ENCODE measurements at places on chromosomes 6 and 20.

DNA sequence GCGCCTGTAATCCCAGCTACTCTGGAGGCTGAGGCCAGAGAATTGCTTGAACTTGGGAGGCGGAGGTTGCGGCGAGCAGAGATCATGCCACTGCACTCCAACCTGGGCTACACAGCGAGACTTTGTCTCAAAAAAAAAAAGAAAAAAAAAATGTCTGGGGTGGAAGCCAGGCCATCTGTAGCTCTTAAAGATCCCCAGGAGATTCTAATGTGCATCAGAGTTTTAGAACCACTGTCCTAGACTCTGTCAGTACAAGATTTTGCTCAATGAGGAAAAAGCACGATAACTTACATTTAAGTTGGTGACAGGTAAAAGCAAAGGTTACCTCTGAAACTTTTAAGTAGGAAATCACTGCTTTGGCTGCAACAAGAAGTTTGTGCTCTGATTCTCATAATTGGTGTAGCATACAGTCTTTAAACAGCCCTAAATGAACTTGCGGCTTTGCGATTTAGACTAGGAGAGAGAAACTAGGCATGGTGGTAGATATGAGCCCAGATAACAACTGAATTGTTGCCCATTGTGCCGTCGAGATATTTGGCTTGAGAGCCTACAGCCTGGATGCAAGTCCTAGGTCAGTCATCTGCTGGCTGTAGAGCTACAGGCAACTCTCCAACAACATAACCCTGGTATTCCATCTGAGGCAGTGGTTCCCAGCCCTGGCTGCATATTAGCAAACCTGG, 67.2 kb downstream of the BACH2 start:
- DNase-seq, result no peak

- no peak for DNase-seq
Observed at GRCh38 chr6:148146717-148147462, 195.7 kb upstream of the SASH1 start.

DNA sequence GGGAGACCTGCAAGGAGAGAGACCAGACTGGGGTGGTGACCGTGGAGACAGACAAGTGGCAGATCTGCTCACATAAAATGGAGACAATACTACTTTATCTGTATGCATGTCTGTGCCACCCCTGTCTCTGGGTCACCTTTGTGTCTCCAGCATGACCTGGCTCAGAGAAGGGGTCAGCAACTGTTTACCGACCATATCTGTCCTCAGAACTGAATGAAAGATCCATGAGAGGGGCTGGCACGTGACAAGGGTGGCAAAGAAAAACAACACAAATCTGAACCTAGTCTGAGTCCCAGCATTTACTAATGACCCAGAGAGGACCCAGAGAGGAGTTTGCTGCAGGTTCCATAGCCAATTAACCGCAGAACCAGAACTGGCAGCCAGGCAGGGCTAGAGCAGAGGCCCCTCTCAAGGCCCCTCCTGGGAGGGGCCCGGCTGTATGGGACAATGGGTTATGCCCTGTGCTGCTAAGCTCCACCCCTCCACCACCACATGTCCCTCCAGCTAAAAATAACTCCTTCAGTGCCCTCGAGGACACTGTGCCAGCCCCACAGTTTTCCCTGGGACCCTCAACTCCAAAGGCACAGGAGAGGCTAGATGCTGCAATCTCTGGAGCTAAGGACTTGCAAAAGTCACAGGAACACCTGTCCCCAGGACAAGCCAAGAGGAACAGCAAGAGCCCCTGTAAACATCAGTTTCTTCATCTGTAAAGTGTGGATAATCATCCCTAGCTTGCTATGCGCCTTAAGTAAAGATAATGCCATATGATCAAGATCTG, 2.2 kb downstream of the AHCY start:
- no peak for DNase-seq

GRCh38 chr20:34948030-34948429, 7.6 kb downstream of the GSS start:
- no peak for DNase-seq

DNA sequence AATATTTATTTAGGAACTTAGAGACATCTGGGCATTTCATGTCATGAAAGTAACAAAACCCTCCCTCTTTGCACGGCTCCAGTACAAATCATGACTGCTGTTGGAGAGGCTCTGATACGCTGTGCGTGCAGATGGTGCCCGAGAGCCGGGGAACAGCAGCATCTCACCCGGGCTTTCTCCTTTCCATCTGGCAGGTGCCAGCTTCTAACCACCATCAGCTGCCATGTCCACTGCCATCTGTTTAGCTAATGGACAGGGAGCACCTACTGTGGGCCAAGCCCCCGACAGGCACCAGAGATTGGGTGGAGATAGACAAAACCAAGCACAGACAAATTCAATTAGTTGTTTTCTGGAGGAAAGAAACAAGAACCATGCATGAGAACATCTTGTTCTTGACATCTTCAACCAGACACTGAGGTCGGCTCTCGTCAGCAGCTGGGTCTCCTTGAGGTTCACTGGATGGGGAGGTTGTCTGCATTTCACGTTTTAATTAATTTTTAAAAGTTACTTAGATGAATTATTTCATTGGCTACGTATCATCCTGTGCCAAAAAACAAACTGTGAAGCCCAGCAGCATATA, 323.7 kb downstream of the THBS2 start:
- DNase-seq, result no peak

Measured in posterior vena cava (tissue), 2 donors.